Spleen (tissue), 13 donors: ENCODE measurements at places on chromosomes 4 and X. TPM values are rescaled to one million over a fixed set of nuclear protein-coding genes. Genes with fewer than 3 reads are reported as not detected.

DNA sequence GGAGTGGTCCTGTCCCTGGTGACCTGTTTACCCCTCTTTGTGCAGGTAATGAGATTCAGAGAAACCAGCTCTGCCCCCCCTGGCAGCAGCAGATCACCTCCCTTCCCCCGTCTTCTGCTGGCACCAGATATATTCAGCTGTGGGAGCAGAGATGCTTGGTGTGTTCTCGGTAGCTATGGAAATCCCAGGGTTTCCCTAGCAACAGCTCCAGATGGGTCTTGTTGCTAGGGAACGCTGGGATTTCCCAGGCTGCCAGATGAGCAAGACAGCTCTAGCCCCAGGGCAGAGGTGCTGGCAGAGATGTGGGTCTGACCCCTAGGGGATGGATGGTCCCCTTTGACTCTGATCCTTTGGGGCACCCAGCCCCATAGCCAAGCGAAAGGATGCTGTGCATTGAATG is 20.2 kb downstream of the CETN2 start:
- no peak overlapping the region for H3K4me3 ChIP-seq
- no peaks in the 10 kb centered on the region for H3K27me3 ChIP-seq
- no peaks in the 10 kb centered on the region for H3K36me3 ChIP-seq
- DNase-seq: no peak
- H3K27ac ChIP-seq: no peak overlapping the region

ART3 gene
- total RNA-seq: 3.0 TPM

GRCh38 chr4:183919141-183919540 is 14.0 kb downstream of the STOX2 start:
- no peaks in the 10 kb centered on the region for H3K4me1 ChIP-seq
- DNase-seq: no peak
- no peaks in the 10 kb centered on the region for H3K27me3 ChIP-seq
- no peak overlapping the region for H3K27ac ChIP-seq

RHOXF1 gene
- total RNA-seq: 0.66 TPM

GRCh38 chr4:151537687-151538086 is 128.7 kb downstream of the FHIP1A start:
- no peaks in the 10 kb centered on the region for H3K4me1 ChIP-seq
- DNase-seq: no peak
- H3K27me3 ChIP-seq: no peaks in the 10 kb centered on the region
- no peaks in the 10 kb centered on the region for H3K36me3 ChIP-seq
- no peak overlapping the region for H3K27ac ChIP-seq
- H3K4me3 ChIP-seq: no peak overlapping the region

RTL5 gene
- total RNA-seq: 5.9 TPM

GABRE gene
- 11.2 TPM for total RNA-seq

DNA sequence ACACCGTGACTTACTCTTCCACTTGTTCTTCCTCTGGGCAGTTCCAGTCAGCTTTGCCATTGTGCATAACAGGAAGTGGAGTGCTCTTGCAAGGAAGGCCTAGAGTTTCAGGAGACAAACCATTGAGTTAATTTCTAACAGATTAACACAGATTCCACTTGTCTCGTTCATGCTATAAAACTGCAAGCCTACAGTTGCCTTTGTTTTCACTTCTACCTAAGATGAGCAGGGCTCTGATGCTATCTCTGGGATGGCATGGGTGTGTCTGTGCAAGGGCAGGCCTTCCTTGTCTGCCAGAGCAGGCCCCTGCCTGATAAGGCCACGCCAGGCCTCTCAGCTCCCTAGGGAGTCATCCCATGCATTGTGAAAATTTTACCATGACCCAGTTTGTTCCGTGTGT is 67.7 kb upstream of the PGRMC2 start:
- no peaks in the 10 kb centered on the region for H3K36me3 ChIP-seq
- H3K4me3 ChIP-seq: no peak overlapping the region
- no peaks in the 10 kb centered on the region for H3K27me3 ChIP-seq
- H3K4me1 ChIP-seq: peaks cover 3% of the 10 kb centered on the region
- DNase-seq: no peak

PABPC4L gene
- 0.46 TPM for total RNA-seq
